ENCODE measurements at places on chromosomes 13 and 19.

DNA sequence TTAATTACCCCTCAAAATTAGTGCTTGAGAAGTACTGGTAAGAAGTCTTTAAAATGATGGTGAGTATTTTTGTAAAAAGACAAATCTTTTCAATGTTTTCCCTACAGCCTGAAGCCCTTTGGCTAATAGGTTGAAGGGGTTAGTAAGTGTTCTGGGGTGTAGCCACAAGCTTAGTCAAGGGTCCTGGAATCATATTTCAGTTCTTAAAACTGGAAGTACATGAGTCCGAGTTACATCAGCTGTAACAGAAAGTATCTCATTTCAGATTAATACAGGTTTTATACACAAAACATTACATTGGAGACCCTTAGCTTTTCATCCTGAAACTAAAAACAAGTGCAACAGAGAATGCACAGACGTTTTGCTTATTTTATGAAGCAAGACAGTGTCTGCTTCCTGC is 52.7 kb upstream of the TEX29 start:
- DNase-seq: no peak

DNA sequence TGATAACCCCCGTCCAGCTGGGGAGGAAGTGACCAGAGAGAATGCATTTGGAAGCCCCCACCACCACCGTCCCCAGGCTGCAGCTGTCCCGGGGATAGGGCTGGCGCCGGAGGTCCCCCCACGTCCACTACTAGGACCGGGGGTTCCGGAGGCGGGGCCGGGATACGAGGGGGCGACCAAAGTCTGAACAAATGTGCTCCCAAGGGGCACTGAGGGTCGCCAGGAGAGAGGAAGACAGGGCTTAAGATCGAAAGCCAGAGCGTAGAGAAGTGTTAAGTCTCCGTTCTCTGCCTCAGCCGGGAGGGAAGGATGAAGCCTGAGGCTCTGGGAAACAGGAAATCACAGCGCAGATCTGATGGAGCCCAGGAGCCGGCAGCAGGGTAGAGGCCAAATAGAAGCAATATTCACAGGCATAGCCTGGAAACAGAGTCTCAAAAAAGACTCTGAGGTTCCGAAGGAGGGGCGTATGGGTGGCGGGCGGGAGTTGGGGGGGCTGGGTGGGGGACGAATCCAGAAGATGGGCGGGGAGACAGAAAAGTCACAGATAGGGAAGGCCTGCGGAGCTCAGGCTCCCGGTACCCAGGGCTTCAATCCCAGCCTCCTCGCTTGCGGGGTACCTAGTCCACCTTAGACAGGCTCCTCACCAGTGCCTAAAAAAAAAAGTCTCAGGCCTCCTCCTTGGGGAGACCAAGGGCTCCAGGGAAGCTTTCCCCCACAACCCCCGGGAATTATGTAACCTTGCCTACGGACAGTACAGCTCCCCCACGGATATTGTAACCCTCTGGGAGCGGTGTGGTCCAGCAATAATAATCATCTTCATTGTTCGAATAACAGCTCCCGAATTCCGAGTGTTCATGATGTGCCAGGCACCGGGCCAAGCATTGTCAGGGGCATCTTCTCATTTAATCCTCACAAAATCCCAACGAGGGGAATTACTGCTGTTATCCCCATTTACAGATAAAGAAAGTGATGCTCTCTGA is 1.1 kb upstream of the ERF start:
- DNase-seq: no peak

DNA sequence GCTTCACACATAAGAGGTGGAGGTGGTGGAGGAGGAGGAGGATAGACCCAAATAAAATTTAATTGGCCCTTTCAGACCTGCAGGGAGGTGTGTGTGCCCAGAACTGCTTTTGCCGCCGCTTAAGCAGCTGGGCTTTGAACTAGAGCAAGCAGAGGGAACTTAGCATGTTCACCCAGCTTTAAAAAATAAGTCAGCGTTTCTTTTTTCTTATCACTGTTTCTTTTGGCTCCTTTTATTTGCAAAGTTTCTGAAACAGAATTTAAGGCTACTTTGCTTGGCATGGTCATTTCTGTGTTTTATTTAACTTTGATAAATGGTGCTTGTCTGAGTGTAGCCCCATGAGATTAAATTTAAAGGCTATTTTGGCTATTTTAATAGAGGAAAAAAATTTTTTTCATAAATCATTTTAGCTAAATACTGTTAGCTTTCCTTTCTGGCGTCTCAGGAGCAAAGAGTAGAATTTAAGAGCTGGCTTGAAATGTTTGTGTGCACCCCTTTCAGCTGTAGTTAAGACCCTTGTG is 43.3 kb upstream of the RNF113B start:
- no peak for DNase-seq

GRCh38 chr13:43697323-43697722 is 89.4 kb downstream of the ENOX1 start:
- DNase-seq: no peak

DNA sequence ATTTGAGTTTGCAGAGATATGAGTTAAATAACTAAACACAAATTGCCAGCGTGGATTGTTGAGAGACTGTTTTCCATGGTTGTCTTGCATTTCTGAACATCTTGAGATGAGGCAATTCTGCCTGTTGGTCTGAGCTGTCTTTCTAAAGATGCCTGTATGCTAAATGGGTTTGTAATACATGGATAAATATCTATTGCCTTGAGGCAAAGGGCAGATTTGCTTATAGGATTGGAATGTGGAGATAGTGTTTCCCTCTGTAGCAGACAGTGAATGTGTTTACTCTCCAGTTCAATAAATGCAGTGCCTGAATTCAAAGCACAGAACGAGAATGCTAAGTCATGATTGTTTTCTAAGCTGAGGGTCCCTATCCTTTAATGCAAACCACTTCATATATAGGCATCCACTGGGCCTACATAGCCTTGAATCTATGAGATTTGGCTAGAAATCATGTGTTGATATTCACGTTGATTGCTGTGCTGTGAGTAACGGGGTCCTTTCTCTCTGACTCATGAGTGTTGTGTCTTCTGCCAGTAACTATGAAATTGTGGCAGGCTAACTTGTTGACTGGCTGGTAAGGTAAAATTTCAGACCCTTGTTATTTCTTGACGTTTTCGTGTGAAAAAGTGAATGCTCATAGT is 2554.8 kb downstream of the PCDH9 start:
- no peak for DNase-seq

DNA sequence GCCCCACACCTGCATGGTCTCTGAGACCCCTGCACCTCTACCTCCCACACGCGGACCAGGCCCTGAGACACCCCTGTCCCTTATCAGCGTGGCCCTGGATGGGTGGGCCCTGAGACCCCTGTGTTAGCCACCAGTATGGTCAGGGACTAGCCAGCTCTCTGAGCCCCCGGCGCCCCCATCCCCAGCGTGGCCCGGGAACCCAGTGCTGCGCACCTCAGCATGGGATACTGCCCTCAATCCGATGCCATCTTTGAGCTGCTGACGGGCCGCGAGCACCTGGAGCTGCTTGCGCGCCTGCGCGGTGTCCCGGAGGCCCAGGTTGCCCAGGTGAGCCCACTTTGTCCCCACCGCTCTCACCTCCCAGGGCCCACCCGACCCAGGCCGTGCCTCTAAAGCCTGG is 5.0 kb upstream of the ARHGAP45 start:
- no peak for DNase-seq

DNA sequence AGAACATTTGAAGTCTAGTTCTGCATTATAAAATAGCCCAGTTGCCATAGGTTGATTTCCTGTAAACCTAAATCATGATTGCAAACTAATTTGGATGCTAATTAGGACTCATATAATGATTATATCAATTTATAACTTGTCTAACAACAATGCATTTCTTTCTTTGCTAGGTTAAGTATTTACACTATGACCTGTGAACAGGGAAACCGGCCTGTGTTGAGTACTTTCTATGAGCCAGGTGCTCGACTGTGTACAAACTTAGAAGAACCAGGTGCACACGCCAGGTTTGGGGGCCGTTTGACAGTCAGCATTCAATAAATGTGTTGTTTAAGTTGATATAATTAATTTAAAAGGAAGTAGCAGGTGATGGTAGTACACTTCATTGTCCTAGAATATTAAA is 203.1 kb downstream of the TM9SF2 start:
- DNase-seq: no peak

DNA sequence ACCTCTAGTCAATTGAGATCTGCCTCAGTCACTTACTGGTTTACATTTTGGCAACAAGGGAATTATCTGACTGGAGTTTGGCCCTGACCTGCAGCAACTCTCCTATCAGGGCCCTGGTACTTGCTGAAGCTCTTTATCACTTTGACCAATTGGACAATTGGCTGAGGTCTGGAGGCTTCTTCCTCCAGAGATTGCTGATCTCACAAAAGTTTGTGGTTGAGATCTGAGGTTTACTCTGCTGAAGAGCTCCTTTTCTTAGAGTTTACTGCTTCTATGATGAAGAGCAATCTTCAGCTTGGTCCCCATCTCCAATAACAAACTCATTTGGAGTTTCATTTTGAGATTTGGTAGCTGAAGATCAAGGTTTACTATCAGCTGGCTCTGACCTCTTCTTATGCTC is 276.9 kb upstream of the SGCG start:
- no peak for DNase-seq

DNA sequence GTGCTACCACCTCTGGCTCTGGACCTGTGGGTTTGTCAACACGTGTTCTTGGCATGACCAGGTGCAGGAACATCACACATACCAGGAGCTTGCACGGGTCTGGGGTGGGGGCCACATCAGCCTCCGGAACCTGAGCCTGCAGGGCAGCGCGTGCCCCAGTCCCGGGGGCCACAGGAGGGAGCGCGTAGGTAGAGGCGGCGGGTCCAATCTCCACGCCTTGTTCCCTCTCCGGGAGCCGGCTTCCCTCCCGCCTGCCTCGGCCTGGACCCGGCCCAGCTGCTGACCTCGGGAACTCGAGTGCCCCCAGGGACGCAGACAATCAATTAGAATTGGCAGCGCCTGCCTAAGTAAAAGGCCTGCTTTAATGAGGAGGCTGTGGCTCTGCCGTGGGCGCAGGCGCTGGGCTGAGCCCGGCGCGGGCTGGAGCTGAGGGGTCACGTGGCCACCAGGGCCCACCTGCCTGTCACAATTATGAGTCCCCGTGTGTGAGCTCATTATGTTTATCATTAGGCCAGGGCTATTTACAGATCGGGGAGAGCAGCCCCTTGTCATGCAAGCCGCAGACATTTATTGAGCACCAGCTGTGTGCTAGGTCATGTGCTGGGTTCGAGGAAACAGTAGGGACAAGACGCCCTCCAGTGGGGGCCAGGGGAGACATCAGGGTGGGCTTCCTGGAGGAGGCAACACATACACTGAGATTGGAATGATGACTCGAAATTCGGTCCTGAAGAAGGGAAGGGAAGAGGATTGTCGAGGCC is 32.2 kb upstream of the TNFAIP8L1 start:
- DNase-seq: no peak

DNA sequence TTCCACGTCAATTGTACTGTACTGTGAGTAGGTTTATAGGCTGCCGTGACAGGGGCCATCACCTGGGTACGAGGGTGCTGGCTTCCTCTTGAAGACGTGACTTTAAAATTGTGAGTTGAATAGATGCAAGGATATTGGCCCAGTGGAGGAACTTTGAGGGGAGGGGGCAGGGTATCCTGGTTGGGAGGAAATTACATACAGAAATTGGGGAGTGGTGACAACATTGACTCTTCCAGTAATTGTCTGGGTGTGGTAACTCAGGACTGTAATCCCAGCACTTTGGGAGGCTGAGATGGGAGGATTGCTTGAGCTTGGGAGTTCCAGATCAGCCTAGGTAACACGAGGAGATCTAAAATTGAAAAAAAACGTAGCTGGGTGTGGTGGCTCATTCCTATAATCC is 30.4 kb downstream of the DPRX start:
- DNase-seq: no peak

- no peak for DNase-seq
These were observed at the start of gene NLRP5 for GRCh38 chr19:55986487-55986886. NLRP5 (plus strand) TSS chr19:55986775.

DNA sequence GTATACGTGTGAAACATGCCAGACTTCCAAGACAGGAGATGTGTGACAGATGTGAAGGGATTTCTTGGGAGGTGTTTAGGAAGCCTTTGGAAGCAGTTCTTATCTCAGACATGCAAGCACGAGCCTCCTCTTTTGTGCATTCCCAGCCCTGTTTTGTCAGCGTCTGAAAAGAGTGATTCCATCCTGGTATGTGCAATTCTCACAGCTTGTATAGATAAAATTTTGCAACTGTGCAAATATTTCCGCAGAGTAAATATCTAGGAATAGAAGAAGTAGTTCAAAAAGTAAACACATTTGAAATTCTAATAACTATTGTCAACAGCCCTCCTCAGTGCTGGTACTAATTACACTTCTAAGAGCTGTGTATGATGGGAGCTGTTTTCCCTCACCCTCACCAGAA is 72.3 kb upstream of the C1QTNF9B start:
- DNase-seq: no peak

DNA sequence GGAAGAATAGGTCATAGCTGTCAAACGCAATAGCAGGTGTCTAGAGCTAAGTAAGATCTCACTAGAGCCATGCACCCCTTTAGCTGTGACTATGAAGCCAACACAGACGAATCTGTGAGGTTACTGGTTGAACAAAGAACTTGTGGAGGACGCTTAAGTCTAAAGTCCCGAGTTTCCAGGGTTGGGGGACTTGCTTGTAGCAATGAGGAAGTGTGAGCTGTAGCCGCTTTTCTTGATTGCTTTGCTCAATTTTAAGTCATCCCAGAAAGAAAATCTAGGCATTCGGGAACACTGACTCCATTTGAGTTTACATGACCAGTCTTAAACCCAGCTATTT is 1.6 kb downstream of the GPC5 start:
- no peak for DNase-seq

DNA sequence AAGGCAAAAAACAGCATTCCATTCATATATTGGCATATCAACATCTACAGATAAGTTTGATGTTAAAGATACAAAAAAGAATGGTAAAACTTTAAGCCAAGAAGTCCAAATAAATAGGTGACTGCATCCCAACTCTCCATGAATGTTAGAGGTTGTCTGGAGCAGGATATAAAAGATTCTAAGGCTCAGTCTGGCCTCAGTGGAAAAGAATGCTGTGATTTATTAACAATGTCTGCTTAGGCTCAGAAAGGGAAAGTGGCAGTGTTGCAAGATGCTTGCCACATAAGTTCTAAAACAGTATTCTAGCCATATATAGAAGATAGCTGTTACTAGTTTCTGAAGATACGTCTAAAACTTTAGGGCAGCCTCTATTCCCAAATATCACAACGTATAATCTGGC is 179.8 kb upstream of the NBEA start:
- DNase-seq: no peak

- no peak for DNase-seq
These were observed 511.0 kb upstream of the HTR2A start for GRCh38 chr13:47407808-47408207.

DNA sequence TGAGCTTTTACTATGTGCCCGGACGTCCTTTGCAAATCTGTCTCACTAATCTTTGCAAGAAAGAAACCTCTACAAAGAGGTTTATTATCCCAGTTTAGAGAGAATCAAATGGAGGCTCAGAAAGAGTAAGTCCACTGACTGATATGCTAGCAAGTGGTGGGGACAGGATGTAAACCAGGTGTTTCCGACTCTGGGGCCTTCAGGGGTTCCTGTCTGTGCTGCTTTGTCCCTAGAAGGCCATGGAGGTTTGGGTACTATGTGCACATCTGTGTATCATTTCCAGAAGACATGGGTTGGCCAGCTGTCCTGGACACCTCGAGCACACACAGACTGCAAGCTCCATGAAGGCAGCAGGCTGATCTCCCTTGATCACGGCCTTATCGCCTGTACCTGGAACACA is 1.2 kb upstream of the KPTN start:
- peak; percentile 37 for DNase-seq

Measured in T-helper 1 cell (primary cell).